Erythroblast (primary cell): ENCODE measurements at places on chromosomes 5 and 9.
A peak's percentile ranks its signal among the peaks of the same experiment; 100 is the strongest.

DNA sequence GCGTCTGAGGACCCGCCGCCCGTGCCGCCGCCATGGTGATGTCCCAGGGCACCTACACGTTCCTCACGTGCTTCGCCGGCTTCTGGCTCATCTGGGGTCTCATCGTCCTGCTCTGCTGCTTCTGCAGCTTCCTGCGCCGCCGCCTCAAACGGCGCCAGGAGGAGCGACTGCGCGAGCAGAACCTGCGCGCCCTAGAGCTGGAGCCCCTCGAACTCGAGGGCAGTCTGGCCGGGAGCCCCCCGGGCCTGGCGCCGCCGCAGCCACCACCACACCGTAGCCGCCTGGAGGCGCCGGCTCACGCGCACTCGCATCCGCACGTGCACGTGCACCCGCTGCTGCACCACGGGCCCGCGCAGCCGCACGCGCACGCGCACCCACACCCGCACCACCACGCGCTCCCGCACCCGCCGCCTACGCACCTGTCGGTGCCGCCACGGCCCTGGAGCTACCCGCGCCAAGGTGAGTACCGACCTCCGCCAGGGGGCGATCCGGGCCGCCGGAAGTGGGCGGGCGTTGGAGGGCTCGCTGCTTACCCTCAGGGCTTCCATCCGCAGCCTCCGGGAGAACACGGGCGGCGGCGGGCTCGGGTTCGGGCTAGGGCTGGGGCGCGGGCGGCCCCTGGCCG, 8.5 kb downstream of the PRR7 start:
- DNase-seq = peak; percentile 89

DNA sequence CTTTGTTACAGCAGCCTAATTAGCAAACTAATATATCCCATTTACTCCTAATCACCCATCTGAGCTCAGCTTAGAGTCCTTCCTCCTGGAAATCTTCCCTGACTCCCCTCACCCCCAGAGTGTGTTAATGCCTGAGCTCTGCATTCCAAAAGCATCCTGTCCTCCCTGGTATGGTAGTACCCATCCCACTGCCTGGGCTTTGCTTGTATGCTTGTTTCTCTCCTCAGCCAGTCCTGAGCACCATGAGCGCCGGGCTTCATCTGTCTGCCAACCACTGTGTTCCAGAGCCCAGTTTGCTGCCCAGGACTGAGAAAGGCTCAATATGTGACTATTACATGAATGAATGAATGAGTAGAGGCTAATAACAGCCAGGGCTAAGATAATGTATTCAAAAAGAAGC, 272.4 kb downstream of the CDK5RAP2 start:
- no peak for DNase-seq

DNA sequence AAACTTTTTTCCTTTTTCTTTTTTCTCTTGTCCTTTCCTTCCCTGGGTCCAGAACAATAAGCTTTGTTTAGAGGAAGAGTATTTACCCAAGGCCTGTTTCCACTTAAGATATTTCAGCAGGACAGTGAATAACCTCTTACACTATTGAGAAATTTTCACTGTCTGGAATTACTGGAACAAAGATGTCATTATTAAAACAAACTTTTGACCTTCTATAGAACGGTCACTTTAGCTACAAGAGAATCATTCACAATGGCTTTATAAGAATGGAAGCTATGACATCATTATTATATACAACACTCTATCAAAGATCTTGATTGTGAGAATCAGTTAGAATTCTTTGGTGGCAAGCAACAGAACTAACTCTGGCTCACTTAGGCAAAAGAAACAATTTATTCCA, 22.0 kb upstream of the ARHGAP26 start:
- DNase-seq = no peak

GRCh38 chr5:60829490-60830266, 14.4 kb downstream of the ELOVL7 start:
- no peak for DNase-seq

GRCh38 chr5:161637591-161637990, 47.9 kb upstream of the GABRA6 start:
- no peak for DNase-seq

DNA sequence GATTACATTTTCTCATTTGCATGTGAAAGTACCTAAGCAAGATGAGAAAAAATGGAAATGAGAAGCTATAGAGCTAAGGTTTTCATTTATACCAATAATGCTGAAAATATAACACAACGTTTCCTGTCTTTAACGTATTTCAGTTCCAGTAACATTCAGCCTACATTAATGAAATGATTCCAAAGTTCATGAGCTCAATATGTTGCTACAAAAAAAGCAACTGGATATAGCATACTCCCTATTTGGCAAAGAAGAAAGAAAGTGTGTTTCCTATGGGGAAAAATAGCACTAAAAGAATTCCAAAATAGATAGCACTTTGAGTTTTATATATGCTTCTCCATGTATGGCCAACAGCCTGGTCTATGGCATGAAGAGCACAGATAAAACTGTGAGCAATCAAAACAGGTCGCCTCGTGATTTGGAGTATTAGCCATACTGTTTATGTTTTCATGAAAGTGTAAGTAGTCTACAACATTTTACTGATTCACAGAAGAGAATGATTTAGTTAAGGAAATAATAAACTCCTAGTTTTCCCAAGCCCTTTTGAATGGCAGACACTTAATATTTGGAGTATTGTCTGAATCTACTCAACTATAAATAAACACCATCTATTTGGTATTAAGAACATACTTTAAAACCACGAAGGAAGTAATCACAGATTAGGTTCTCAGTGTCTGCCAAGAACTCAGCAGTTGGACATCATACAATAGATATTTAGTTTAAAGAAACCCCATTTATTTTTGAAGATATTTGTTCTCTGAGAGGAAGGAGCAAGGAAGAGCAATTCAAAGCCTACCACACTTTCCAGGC, 258.7 kb upstream of the RASA1 start:
- DNase-seq = no peak

GRCh38 chr5:119059740-119060255, 11.1 kb upstream of the DMXL1 start:
- DNase-seq = peak; percentile 90

DNA sequence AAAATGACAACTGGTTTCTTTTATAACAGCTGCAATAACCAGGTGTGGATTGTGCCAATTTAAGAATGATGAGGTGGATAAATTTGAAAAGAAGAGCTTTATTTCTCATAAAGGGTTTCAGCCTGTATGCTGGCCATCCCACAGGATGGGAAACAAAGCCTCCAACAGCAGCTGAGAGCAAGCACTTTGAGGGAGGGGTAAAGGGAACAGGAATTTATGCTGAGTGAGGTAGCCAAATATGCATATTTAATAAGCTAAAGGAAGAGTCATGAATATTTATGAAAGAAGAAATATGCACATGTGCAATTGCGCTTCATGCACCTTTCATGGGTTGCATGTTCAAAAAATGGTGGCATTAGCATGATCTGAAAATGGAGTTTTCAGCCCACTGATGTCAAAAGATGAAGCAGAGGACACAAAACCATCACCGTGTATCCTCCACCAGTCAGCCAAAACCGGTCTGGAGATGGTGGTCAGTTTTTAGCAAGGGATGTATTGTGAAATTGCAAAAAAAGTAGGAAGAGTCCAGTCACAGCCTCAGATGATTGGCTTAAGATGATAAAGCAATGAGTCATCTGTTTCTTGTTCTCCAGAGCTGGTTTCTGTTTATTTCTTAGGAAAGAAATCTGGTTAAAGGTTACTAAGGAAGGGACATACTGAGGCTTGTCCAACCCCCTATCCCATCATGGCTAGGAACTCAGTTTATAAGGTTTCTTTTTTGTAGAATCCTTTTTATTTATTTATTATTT, 47.9 kb downstream of the DEPDC1B start:
- peak; percentile 14 for DNase-seq

- DNase-seq = no peak
These were observed 142.7 kb downstream of the FBXL17 start for GRCh38 chr5:108238936-108239887.

DNA sequence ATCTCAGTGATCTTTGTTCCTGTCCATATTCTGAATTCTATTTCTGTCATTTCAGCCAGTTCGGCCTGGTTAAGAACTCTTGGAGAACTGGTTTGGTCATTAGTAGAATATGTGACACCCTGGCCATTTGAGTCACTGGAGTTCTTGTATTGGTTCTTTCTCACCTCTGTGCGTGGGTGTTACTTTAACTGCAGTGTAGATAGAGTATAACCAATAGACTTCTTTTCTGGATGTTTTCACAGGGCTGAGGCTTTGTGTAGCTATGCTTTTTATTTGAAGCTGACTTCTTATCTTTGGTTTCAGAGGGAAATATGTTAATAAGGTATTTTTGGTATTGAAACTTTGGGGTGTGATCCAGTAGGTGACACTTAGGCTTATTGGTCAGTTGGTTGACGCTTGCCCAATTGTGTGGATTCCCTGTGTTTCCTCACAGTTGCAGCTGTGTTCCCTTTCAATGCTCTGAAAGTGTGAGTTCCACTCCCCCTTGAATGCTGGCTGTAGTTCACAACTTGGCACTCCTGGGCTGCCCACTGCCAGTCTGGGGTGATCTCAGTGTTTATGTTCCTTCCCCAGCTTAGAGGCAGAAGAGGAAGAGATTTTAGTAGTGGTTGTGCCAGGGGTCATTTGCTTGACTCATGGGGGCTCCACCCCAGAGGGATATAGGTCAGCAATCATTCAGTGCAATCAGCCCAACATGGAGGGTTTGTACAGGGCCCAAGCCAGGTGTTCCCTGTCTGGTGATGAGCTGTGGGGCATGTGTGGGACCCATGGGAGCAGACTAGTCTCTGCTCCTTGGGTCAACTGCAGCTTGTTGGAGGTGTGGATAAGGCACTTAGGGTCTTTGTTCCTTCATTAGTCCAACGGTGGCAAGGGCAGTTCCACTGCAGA, 34.9 kb upstream of the TEK start:
- no peak for DNase-seq

DNA sequence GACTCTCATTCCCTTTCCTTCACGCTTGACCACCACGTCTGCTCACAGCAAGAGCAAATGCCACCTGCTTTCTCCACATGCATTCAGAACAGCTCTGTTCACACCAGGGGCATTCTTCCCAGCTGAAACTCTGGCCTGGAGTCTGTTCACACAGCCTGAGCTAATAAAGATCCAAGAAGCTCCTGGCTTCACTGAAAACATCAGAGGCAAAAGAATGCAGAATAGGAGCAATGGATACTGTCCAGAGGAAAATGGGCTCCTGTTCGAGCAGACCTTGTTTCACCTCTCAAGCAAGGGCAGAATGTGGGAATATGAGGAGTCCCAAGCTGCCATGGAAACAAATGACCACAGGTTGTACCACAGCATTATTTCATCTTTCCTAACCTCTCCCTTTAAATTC, 402.7 kb upstream of the TNC start:
- no peak for DNase-seq

GRCh38 chr9:134297083-134297410, 29.2 kb upstream of the RXRA start:
- no peak for DNase-seq

GRCh38 chr9:113851873-113852272, 24.2 kb upstream of the ZNF618 start:
- no peak for DNase-seq

- peak; percentile 8 for DNase-seq
These were observed 30.4 kb downstream of the RNF145 start for GRCh38 chr5:159178978-159179377.

DNA sequence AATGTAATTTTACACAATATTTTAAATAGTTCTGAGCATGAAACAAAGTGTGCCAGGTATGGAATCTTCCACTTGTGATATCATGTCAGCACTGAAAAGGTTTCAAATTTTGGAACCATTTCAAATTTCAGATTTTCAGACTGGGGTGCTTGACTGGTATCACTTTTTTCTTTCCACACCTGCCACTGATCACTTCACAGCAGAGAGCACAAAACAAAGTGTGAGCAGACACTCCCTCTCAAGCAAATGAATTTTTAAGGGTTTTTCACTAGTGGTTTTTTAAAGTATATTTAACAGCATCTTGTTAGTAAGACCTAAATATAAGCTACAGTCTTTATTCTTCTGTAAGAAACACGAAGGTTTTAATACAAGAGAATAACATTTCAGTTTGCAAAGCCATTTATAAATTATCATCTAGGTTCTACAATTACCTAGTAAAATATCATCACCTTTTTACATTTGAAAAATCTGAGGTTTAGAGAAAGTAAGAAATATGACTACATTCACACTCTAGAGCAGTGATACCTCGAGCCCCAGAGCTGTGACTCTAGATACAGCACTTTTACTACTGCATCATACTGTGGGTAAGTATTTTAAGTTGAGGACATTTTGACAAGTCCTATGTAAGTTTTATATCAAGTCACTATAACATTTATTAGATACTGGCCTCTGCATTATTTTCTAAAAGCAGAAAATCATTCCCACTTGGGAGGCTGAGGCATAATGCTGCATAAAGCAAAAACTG, 14.6 kb downstream of the GOLPH3 start:
- DNase-seq = no peak

DNA sequence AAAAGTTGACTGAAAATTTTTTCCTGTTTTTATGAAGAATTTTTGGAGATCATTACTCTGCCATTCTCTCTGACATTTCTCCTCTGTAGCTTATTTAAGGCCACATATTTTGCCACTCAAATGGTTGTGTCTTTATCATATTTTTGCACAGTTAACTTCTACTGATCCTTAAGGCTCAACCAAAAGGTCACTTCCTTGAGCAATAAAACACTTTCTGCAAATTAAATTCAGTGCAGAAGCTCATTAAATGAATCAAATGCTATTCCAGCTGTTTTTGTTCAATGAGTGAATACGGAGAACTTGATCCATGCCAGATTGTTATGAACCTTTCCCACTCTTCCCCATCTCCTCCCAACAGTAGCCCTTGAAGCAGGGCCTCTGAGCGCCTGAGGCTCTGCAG, 93.8 kb upstream of the EPB41L4A start:
- DNase-seq = no peak

- no peak for DNase-seq
These were observed 258.7 kb upstream of the CLINT1 start for GRCh38 chr5:158117467-158118160.

- no peak for DNase-seq
These were observed 26.0 kb upstream of the GNE start for GRCh38 chr9:36284226-36284625.

DNA sequence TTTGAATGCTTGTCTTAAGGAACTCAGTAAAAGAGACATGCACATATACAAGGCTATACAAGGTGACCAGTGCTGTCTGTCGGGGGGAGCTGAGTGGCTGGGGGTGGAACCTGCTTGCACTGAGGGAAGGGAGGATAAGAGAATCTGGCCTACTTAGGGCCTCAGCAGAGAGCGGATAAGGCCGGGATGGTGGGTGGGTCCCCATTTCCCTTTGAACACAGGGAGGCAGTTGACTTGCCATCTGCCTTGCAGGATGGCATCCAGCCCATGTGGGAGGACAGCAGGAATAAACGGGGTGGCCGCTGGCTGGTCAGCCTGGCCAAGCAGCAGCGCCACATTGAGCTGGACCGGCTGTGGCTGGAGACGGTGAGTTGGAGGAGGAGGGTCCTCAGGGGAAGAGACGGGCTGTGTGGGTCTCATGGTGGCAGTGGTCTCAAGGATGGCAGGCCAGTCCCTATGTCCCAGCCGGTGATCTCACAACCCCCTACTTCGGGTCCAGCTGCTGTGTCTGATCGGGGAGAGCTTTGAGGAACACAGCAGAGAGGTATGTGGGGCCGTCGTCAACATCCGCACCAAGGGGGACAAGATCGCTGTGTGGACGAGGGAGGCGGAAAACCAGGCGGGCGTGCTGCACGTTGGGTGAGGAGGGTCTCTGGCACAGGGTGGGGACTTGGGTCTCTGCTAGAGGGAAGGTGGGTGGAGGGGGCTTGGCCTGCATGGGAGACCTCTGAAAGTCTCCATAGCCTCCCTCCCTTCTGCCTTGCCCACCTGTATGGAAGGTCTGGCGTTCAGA, 2.2 kb upstream of the TSPAN17 start:
- DNase-seq = peak; percentile 54
